ENCODE measurements at places on chromosomes 12 and 14.

- no peak for DNase-seq
Measured at GRCh38 chr14:68079941-68080697, 260.5 kb downstream of the RAD51B start.

GRCh38 chr12:91316907-91317269, 134.3 kb upstream of the DCN start:
- no peak for DNase-seq

DNA sequence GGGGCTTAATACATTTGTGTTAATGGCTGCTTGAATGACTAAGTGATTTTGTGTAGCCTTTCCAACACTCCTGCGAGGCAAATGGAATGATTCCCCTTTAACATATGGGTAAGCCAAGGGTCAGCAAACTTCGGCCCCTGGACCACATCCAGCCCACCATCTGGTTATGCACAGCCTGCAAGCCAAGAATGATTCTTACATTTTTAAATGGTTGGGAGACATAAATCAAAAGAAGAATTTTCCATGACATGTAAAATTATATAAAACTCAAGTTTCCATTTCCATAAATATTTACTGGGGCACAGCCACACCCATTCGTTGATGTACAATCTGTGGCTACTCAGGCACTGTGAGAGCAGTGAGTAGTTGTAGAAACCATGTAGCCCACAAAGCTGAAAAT, 9.0 kb downstream of the SLC8B1 start:
- DNase-seq, result no peak

DNA sequence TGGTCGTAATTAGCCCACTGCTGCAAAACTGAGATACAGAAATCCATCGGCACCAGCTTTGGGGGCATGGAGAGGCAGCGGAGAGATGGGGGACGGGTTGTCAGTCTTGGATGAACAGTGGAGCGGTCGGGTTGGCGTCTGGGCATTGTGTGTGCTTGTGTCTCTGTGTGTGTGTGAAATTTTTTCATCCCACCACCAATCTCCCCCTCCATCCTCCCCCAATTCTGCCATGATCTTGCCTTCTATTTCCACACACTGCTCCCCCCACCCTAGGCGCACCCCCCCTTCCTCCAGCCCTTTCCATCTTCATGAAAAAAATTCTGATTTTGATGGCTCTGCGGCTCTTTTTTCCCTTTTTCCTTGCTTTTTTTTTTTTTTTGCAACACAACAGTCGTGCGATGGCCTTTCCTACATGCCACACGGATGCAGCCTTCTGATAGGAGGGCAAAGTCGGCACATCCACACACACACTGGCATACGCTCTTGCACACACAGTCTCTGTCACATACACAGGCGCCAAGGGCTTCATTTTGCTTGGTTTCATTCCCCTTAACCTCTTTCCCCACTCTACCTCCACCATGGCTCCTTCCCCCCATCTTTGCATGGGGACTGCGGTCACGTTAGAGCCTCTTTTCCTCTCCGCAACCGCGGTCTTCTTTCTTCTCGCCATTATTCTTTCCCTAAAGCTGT, 3.3 kb downstream of the NRXN3 start:
- DNase-seq, result no peak

DNA sequence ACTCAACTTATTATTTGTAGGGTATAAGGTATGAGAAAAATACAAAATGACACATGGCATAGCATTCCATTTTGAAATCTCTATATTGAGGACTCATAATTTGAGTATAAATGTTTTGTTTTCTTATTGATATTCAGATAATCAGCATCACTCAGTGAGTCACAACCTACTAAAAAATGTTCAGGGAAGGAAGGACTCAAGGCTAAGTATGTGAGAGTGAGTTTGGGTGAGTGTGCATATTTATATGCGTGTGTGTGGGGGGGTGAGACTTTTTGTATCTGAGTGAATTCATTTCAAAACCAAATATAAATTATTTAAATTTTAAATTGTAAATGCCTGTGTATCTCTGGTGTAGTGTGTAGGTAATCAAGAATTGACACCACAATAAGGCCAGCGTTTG, 87.8 kb upstream of the PRKD1 start:
- no peak for DNase-seq

DNA sequence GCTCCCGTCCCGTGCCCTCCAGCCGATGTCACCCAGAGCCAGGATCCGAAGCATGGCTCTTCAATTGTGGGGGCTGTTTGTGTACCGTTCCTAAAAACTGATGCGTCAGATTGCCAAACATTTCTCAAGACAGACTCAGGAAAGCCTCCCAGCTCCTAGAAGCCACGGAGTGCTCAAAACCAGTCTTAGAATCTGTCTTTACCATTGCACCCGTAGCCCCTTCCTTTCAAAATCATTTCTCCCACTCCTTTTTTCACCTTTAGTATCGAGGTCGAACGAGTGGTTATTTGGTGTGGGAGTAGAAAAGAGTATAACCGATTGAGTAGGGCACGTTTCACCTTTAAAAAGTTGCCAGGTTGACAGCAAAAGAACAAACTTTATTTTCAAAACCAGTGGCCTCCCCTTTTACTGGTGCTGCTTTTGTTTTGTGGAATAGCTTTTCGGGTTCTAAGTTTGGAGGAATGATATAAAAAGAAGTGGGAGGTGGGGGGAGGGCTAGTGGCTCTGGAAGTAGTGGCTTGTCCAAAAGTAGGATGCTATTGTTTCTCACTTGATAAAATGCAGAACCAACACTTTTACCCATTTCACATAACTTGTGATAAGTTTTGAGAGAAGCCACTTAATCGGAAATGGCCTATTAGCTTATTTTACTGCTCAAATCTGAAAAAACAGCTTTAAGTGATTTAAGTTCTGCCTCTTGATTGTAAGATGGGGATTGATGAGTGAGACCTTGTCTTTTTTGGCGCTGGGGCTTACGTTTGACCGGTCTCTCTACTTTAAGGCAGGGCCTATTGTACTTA, 803 bp downstream of the STK38L start:
- no peak for DNase-seq

DNA sequence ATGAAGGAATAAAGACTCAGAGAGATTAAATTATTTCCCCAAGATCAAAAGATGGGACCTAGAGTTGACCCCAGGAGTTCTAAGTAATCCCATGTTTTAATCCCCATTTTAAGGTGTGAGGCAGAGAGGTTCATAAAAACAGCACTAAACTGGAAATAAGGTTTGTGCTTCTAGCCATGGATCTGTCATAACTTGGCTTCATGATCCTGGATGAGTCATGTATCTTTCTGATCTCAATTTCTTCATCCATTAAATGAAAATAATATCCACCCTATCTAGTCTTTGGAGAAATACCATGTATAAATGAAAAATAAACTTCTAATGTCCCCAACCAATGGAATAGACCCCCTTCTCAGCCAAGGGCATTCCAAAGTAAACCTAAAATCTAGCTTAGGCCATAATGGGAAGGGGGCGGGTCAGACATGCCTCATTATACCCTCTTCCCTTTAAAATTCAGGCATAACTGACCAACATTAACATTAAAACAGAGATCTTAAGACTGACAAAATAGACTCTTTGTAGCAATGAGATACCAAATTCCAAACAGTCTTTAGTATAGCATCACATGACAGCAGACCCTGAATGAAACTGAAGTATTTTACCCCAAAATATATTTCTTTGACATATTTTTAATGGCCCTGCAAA, 47.8 kb downstream of the SLC41A2 start:
- no peak for DNase-seq

GRCh38 chr12:76552343-76552938, 7.1 kb downstream of the OSBPL8 start:
- DNase-seq, result no peak

DNA sequence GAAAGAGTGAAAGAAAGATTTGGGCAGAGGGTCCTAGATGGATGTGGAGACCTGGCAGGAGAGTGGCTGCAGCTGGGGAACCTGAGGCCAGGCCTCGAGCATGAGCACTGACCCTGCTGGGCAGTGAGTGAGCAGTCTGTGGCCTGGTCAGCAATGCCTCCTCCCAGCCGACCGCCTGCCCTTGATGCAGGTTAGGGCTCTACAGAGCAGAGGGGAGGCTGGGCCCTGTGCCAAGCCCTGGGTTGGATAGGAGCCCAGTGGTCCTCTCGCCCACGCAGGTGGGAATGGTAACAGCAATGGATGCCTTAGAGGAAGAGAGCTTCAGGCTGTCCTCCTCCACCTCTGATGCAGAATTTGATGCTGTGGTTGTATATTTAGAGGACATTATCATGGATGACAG, 59.8 kb downstream of the RAB35 start:
- DNase-seq, result no peak

- no peak for DNase-seq
Measured at GRCh38 chr12:109833307-109834189, at the start of gene TRPV4. Gene TRPV4, minus strand, starts transcription at chr12:109833398. Its CDS starts 18,602 bp downstream, at chr12:109814796.

DNA sequence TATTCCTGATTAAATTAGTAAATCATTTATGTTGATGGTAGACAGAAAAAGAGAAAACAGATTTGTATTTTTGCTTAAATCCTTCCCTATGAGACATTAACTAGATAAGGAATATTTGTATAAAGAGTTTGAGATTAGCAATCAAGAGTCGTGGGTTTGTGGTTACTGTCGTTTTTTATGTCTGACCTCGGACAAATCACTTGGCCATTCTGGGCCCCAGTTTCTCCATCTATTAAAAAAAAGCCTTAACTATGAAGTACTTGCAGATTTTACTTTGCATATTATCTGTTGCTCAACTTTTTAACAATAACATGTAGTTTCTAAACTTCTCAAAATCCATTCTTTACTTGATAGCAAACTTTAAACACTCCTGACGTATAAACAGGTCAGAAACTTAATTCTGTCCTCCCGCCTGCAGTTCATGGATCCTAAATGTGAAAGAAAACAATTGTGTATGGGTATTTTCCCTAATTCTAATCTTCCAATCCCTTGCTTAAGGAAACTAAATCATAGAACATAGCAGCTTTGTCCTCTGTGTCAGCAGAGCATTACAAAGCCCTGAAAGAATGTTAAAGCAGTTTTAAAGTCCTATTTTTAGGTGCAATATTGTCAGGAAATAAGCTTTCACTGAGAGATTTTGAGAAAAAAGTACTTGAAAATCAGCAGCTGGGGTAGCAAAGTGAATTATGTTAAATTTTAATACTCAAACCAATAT, 118.2 kb downstream of the GPR135 start:
- no peak for DNase-seq

DNA sequence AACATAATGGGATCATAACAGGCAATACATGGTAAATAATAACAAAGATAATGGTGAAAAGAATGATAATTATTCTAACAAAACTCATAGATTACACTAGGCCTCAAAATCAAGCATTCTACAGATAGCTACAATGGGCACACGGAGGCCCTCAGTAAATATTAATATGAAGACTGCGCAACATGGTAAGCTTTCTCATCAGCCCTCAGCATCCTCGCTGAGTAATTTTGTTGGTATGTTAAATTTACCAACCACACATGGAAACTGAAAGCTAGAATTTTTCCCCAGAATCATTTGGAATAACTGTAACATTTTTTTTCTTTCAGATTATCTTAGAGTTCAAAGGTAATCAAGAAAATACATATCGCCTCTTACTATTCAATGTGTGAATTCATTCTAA, 74.2 kb upstream of the PYGL start:
- DNase-seq, result no peak

- no peak for DNase-seq
Measured at GRCh38 chr14:106268013-106268727, 741.8 kb downstream of the TMEM121 start.

DNA sequence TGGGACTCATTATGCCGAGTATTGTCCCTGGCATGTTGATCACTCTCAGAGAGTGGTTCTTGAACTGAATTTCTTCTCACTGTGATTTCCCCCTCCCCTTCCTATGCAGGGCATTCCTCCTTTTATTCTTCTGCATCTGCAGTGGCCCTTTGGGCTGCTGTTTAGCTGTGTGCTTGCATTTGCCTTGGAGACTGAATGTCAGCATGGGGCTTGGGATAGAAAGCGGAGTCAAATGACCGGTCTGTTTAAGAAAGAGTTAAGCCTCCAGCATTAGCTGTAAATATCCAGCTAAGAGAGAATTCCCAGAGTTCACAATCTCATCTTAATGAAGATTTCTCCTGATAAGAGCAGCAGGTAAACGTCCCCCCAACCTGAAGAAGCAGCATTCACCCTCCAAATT, 65.6 kb upstream of the RMST start:
- DNase-seq, result no peak

DNA sequence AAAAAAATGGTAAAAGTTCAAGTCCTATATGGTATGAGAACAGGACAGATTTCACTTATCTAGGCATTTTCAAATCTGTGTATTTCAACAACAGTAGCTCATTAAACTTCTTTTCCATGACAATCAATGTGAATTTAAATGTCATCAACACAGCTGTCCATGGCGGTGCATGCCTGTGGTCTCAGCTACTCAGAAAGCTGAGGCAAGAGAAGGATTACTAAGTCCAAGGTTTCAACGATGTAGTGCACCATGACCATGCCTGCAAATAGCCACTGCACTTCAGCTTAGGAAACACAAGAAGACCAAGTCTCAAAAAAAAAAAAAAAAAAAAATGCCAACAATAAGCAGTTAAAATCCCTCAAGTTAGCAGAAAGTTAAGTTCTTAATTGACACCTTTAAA, 214.6 kb downstream of the C12orf50 start:
- no peak for DNase-seq

DNA sequence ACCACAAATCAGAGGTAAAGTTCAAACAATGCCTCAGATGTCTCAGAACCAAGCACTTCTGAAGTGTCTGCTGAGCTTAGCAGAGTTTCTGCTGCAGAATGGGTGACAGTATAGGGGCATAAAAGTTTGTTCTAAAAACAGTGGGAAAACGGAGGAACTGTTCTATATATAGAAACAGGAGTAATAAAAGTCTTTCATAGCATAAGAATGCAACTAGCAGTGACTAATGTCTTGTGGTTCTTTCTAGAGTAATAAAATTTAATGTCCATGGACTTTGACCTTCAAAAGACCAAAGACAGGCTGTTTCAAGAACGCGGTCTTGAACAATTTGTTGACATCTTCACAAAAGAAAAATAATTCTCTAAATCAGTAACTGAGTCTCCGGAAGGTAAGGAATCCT, 107.5 kb upstream of the FAR2 start:
- DNase-seq, result peak; percentile 41

- DNase-seq, result no peak
Measured at GRCh38 chr14:33676135-33676566, 274.7 kb downstream of the EGLN3 start.

DNA sequence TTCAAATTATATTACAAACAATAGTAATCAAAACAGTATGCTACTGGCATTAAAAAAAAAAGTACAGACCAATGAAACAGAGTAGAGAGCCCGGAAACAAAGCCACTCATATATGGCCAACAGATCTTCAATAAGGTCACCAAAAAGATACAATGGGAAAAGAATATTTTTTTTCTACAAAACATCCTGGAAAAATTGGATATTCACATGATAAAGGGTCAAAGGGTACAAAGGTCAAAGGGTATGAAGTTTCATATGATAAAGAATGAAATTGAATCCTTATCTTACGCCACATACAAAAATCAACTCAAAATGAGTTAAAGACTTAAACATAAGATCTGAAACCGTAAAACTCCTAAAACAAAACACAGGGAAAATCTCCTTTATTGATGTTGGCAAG, 168.5 kb upstream of the PELI2 start:
- DNase-seq, result no peak

GRCh38 chr14:89963288-89963978, 7.7 kb downstream of the TDP1 start:
- no peak for DNase-seq

- no peak for DNase-seq
Measured at GRCh38 chr12:44098786-44099185, 262.9 kb downstream of the TMEM117 start.

GRCh38 chr14:56145181-56145769, 27.1 kb downstream of the PELI2 start:
- DNase-seq, result no peak

Measured in amniotic stem cell (primary cell).